Stimulated activated CD8-positive, alpha-beta memory T cell treated with anti-CD3 and anti-CD28 coated beads, Interleukin-12 subunit alpha, Interleukin-12 subunit beta, amount 100 ng/mL, for 1 hour (primary cell): ENCODE measurements at places on chromosomes 13 and 19.

- DNase-seq, result no peak
Measured at GRCh38 chr13:73262862-73263627, 204.2 kb downstream of the KLF5 start.

GRCh38 chr13:55013051-55013450 lies 1984.4 kb downstream of the OLFM4 start:
- DNase-seq, result no peak

- DNase-seq, result no peak
Measured at GRCh38 chr13:21934284-21934683, 263.4 kb downstream of the FGF9 start.

DNA sequence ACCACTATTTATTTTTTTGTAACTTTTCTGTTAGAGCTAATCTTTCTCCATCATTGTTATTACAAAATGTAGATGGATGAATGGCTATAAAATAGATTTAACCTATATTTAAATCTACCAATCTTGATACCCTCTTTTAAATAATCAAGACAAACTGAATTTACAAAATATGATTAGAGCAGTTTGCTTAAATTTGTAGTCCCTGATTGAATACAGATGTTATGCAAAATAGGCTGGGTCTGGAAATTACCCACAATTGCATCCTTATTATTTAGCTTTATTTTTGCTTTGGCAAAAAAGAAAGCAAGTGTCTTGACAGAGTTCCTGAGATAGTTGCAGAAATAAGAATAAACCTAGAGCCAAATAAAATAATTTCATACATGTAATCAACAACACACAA lies 352.8 kb downstream of the KLF12 start:
- no peak for DNase-seq

GRCh38 chr13:33322543-33322809 lies 36.9 kb upstream of the STARD13 start:
- no peak for DNase-seq

GRCh38 chr13:38002606-38003005 lies 133.0 kb upstream of the TRPC4 start:
- DNase-seq, result no peak

DNA sequence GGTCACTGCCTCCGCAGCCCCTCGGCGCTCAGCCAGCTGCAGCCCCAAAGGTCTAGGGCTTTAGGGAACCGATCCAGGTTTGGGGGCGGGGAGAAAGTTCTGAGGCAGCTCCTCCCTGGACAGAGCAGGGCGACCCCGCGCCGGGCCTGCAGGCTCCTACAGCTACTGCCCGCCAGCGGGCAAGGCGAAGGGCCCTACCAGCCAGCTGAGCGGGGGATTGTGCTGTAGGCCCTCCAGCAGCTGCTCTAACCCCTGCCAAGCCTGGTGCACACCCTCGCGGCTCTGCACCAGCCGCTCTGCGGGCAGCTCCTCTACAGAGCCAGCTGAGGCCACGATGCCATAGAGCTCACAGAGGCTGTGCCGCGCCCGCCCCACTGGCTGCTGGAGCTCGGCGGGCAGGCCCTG lies 14.0 kb downstream of the PLIN4 start:
- no peak for DNase-seq

DNA sequence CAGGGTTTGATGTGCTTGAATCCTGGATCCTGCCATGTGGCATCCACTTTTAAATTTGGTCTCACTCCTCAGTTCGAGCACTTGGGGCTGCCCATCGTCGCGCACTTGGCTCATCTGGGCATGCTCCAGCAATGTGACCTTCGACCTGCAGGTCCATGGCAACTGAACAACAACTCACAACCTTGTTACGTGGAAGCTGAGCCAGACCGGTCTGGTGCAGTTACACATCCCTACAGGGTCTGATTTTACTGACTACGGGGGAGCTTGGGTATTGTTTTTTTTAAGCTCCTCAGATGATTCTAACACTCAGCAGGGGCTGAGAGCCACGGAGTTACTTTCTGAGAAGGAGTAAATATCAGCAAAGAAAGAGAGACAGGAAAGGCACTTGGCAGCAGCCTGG lies 769.6 kb downstream of the UQCRFS1 start:
- DNase-seq, result no peak

DNA sequence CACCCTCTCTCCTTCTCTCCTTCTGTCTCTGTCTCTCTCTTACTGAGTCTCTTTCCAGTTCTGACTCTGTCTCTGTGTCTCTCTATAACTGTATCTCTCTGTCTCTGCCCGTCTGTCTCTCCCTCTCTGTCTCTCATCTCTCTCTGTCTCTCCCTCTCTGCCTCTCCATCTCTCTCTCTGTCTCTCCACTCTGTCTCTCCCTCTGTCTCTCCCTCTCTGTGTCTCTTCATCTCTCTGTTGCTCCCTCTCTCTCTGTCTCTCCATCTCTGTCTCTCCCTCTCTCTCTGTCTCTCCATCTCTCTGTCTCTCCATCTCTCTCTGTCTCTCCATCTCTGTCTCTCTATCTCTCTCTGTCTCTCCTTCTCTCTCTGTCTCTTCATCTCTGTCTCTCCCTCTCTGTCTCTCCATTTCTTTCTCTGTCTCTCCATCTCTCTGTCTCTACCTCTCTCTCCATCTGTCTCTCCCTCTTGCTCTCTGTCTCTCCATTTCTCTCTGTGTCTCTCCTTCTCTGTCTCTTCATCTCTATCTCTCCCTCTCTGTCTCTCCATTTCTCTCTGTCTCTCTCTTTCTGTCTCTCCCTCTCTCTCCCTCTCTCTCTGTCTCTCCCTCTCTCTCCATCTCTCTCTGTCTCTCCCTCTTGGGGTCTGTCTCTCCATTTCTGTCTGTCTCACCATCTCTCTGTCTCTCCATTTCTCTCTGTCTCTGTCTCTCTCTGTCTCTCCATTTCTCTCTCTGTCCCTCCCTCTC lies 3.3 kb upstream of the MEIS3 start:
- DNase-seq, result no peak

DNA sequence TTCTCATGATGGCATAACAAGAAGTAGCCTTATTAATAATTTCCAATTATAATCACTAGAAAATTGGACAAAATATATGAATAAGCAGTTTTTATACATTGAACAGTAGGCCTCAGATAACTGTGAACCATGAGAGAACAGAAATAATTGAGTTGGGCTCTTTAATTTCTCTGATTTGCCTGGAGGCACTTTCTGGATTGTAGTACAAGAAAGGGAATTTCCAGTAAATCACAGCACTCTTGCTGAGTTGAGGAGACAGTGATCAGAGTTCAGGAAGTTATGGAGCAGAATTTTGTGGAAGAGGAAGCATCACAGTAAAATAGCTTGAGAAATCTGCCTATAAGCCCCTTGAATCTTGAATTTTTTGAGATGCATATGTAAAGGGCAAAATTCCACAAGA lies 216.2 kb downstream of the MAB21L1 start:
- no peak for DNase-seq

DNA sequence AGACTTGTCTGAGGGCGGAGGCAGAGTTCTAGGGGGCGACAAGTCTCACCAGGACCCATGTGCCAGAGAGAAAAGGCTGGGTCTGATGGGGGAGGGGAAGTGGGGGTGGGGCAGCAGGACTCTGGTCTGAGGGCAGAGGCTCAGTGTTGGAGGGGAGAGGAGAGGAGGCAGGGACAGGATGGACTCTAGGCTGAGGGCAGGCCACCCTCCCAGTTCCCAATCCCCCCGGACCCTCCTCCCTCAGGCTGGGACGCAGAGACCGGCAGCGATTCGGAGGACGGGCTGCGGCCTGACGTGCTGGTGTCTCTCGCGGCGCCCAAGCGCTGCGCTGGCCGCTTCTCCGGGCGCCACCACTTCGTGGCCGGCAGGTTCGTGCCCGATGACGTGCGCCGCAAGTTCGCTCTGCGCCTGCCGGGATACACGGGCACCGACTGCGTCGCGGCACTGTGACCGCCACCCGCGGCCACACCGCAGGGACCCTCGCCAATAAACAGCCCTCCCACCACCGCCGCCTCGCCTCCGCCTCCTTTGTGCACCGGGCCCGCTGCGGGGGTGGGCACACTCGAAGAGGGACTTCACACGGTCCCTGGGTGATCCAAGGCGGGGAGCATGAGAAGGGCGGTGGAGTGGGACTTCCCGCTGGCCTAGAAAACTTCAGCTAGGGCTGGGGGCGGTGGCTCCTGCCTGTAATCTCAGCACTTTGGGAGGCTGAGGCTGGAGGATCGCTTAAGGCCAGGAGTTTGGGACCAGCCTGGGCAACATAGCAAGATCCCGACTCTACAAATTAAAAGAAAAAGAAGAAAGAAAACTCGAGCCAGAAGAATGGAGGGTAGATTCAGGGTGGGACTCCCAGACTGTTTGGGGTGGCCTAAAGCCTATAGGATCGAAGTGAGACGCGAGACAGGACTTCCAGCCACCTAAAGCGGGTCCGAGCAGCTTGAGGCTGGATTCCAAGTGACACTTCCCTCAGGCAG lies 703 bp upstream of the CILP2 start:
- DNase-seq, result no peak

GRCh38 chr19:10133596-10133995 lies 13.9 kb upstream of the EIF3G start:
- DNase-seq, result no peak

DNA sequence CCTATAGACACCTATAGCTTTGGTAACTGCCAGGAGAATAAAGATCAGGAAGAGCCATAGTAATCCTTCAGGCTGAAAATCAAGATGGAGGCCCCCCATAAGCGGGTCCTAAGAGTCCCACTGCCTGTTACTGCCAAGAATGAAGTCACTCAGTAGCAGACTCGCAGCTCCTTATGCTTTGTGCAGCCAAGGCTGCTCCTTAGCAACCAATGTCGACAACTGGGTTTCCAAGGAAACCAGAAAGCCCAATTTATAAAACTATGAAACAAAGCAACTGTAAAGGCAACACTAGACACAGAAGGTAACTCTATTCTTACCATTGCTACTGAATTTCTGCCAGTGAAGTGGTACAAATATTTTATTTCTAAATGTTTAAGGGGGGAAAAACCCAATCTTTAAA lies 56.5 kb downstream of the DCLK1 start:
- DNase-seq, result no peak
